Stimulated activated CD8-positive, alpha-beta memory T cell treated with anti-CD3 and anti-CD28 coated beads, Interleukin-4, amount 100 ng/mL, for 4 hours (primary cell): ENCODE measurements at places on chromosomes 4 and X.

GRCh38 chr4:72954811-72955210 is 114.7 kb downstream of the COX18 start:
- DNase-seq, result no peak

GRCh38 chr4:25001509-25001908 is 29.2 kb downstream of the LGI2 start:
- no peak for DNase-seq

- no peak for DNase-seq
These were observed 101.9 kb downstream of the AMMECR1 start for GRCh38 chrX:110216027-110216426.

DNA sequence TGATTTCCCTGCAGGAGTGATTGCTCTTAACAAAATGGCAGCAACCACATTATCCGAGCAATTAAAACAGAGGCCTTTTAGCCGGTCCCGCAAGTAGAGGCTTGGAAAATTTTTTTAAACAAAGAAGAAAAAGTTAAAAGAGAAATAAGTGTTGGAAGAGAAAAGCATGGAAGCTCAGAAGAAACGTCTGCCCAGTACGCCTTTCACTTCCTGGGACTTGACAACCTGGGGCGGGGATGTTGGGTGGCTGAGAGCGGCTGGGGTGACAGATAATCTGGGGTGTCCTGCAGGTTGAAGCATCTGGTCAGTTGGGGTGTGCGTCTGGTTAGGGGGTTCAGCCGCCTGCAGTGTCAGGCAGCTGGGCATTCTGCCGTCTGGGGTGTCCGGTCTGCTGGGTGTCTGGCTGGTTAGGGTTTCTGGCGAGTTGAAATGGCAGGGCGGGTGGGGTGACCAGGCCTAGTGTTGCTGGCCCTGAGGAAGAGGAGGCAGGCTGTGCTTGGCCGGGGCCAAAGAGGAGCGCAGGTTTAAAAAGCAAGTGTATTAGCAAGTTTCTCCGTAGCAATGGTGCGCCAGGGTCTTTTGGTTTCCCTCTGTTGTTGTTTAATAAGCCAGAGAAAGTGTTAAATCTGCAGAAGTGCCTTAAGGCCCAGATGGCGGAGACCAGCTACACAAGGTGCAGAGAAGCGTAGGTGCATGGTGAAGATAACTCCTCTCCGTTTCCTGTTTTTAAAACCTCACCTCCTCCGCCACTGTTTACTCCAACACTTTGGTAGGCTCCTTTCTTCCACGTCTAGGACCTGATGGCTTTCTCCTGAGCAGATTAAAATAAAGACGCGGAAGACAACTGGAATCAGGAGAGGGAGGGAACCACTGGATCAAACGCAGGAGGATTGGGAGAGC is 5.6 kb downstream of the HAND2 start:
- no peak for DNase-seq

DNA sequence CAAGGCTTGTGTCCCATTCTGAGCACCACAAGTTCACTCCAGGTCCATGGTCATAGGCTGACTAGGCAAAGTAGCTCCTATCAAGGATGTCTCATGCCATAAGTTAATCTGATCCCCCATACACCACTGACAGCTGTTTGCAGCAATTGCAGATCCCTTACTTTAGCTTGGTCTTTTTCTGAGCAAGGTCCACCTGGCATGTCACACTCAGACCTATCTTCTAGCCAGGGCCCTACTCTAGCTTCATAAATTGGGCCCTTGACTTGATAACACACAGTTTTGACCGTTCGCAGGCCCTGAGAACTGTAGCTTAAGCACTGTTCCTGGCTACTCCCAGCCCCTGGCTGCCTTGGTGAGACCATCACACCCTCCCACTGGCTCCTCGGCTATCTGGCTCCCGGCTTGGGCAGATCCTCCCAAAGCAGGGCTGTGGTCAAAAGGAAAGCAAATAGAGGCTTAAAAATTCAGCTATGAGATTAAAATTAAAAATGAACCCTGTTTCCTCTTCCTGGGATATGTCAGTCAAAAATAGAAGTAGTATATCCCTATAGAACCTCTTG is 427.4 kb downstream of the RAB28 start:
- no peak for DNase-seq

GRCh38 chr4:100632163-100632562 is 114.3 kb upstream of the EMCN start:
- no peak for DNase-seq

- DNase-seq, result no peak
These were observed 97.7 kb downstream of the CEP44 start for GRCh38 chr4:174381440-174381800.

- DNase-seq, result peak; percentile 1
These were observed at the start of gene TASL for GRCh38 chrX:30577362-30577991. Gene TASL, minus strand, starts transcription at chrX:30577766. Its CDS starts 17,411 bp downstream, at chrX:30560355.

GRCh38 chrX:30572004-30572403 is 5.6 kb downstream of the TASL start:
- no peak for DNase-seq

GRCh38 chrX:134240209-134240608 is 3.2 kb downstream of the CCDC160 start:
- no peak for DNase-seq

DNA sequence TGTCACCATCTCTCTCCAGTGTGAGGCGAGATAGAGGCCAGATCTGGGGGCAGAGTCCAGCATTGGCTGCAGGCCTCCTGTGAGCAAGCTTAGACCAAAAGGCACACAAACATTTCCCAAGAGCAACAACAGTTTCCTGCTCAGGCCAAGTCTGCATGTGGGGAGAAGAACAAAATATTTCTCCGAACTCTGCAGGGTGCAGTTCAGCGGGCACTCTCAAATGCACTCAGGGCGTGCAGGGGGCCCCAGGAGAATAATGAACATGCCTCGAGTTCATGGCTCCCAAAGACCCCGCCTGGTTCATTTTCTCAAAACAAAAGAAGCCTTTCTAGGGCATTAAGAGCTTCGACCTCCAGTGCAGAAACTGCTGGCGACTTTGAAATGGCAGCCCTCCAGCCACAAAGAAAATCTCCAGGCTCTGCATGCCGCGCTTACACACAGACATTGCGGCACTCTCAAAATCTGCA is 57.8 kb upstream of the HELT start:
- no peak for DNase-seq

DNA sequence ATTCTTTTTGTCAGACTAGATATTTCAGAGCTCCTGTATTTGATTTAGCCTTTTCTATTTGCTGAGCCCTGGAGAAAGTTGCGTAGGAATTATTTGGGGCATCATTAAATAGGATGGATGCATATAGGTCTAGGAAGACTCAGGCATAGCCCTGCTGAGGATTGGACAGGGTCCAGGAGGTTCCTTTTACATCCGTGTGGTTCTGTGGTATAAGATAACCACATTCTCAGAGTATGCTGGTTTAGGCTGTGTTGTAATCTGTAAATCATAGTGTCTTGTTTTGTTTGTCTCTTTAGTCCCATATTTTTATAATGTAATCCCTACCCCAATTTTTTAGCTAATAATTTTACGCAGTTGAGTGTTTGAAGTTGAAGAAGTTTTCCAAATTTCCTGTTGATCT is 513.7 kb downstream of the RPA4 start:
- no peak for DNase-seq

GRCh38 chr4:144342949-144343760 is 202.6 kb upstream of the GYPA start:
- DNase-seq, result no peak

- no peak for DNase-seq
These were observed 562 bp upstream of the OSTC start for GRCh38 chr4:108649863-108650211.

DNA sequence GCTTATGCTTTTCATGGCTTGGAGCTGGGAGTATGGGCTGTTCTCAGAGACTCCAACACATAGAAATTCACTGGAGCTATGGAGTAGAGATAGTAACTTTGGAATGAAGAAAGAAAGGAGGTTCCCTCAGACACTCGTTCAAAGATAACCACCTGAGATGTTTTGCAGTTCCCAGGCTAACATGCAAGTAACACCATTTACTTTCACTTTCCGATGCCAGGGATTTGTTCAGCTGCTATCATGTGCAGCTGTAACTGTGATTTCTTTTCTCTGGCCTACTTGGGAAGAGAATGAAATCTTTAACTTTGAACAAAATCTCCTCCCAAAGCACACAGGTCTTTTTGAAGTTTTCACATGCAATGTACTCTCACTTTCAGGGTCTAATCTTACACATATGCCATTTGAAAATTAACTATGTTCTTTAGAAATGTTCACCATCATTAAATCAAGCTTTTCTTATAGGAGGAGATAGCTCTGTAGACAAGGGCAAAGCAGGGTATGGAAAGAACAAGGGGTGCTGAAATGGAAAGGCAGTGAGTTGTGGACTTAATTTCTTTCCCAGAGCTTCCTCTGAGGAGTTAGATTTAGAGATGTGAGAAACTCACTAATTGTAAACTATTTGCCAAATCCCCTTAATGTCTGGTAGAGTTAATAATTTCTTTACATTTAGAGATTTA is 514.3 kb downstream of the PDHA2 start:
- DNase-seq, result no peak

DNA sequence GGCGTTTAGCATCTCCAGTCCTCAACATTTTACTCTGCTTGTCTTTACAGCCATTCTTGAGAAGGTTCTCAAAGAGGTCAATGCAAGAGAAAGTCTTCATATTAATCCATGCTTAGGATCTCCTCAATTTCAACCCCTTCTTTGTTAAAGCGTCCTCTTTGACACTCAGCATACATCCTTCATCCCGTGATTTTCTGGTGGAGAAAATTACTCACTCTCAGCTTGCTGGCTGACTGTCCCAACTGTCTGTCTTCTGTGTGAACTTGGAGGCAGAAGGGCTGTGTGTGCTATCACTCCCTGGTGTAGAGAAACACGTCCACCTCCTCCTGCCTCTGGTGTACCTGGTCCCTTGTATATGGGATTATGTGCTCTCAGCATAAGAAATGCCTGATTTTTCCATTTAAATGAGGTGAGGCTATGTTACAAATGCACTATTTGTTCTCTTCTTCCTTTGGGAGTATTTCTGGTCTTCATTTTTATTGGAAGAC is 57.8 kb downstream of the GALNT7 start:
- no peak for DNase-seq

- DNase-seq, result no peak
These were observed at the start of gene SLC34A2 for GRCh38 chr4:25654971-25655963. Gene SLC34A2, plus strand, starts transcription at chr4:25655851. Its CDS starts 6,650 bp downstream, at chr4:25662501.

- no peak for DNase-seq
These were observed 694.4 kb upstream of the POU3F4 start for GRCh38 chrX:82813671-82814078.

- no peak for DNase-seq
These were observed 141.1 kb downstream of the MSL3 start for GRCh38 chrX:11899091-11899490.

- DNase-seq, result no peak
These were observed 23.9 kb upstream of the PRDM8 start for GRCh38 chr4:80173401-80173800.

- no peak for DNase-seq
These were observed 19.7 kb upstream of the GPR78 start for GRCh38 chr4:8560265-8561047.

DNA sequence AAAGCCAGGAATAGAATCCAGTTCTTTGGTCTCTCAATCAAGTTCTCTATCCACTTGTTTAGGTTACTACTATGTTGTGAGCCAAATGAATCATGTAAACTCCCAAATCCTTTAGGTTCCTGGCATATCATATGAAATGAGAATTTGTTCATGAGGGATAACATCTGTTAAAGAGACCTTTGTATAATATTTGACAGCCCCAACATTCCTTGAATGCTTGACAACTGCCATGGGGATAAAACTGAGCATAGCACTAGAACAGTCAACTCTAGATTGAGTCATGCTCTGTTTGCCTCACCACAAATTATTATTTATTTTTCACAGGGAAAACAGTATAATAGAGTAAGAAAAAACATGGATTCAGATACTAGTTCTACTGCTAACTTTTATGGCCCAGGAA is 93.3 kb downstream of the NAA11 start:
- DNase-seq, result no peak

GRCh38 chr4:141388481-141388880 is 167.8 kb downstream of the ZNF330 start:
- no peak for DNase-seq

DNA sequence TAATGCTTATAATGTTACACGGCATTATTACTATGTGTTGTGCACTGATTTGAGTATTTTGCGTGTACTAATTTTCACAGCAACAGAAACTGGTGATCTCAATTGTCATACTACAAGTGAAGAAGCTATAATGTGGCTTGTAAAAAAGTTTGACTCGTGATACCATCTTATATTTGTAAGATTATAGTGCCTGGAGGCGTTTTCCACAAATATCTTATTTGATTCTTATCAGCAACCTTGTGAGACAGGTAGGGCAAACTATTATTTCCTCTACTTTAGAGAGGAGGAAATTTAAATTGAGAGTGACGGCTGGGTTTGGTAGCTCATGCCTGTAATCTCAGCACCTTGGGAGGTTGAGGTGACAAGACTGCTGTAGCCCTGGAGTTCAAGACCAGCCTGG is 4.5 kb downstream of the CUL4B start:
- DNase-seq, result no peak

GRCh38 chrX:14598330-14598729 is 69.0 kb downstream of the GLRA2 start:
- no peak for DNase-seq

DNA sequence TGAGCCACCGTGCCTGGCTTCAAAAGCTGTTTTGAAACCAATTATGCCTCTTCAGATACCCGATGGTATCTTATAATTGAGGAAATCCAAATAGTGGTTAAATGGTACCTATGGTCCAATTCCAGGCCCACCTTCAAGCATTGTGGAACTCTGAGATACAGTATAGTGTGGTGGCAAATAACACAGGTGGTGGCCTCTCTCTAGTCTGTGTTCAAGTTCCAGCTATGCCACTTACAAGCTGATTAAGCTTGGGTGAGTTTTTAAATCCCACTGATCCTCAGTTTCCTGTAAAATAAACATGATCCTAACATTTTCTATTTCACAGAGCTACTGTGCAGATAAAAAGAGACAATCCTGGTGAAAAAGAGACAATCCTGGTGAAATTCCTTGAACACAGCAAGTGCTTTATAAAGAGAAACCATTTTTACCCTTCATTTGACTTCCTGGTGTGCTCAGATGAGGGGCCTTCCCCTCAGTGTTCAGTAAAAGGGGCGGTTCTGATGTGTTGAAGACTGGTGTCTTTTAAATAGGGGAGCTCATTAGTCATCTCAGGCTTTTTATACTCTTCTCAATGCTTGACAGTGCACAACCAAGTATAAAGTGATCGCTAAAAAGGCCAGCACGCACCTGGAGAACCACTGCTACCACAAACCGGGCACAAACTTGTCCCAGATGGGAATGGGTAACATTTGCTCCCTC is 30.8 kb upstream of the CD40LG start:
- DNase-seq, result no peak

- no peak for DNase-seq
These were observed 255.1 kb downstream of the C4orf33 start for GRCh38 chr4:129350834-129351721.

DNA sequence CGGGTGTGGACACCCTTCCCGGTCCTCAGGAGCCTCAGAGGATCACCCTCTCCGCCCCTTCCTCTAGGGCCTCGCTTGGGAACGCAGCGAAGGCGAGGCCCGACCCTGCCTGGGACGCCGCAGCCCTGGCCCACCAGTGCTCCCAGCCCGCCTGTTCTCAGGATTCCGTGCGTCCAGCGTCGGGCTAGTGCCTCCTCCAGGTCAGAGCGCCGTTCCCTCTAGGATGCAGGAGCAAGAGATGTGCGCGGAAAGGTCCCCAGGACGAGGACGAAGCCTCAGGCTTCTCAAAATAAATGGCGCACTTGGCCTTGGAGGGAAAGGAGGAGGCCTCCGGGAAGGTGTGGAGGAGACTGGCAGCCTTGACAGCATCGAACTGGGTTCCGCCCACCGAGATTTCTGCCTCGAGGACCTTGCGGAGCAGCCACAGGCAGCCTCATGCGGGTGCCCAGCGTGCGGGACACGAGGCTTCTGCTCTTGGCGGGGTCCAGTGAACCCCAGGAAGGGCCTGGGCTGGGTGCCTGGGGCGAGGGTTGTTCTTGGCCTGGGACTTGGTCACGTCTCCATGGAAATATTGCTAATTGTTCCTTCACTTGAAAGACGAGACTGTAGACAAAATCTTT is 35.1 kb downstream of the PITX2 start:
- no peak for DNase-seq
